Natural killer cell (primary cell): ENCODE measurements at places on chromosomes 12 and 14. TPM values are rescaled to one million over a fixed set of nuclear protein-coding genes. Genes with fewer than 3 reads are reported as not detected.

The CLEC4D gene
- total RNA-seq, result 0.50 TPM

The HNF1A gene
- not detected for total RNA-seq

The GPR162 gene
- 0.68 TPM for total RNA-seq

The CELA1 gene
- total RNA-seq, result not detected

GRCh38 chr14:70808416-70809224 lies 693 bp downstream of the MAP3K9 start:
- DNase-seq, result no peak

GRCh38 chr14:60420050-60420449 lies 65.8 kb downstream of the C14orf39 start:
- DNase-seq, result no peak

- no peak for DNase-seq
Observed at GRCh38 chr12:28711421-28711820, 437.7 kb upstream of the FAR2 start.

DNA sequence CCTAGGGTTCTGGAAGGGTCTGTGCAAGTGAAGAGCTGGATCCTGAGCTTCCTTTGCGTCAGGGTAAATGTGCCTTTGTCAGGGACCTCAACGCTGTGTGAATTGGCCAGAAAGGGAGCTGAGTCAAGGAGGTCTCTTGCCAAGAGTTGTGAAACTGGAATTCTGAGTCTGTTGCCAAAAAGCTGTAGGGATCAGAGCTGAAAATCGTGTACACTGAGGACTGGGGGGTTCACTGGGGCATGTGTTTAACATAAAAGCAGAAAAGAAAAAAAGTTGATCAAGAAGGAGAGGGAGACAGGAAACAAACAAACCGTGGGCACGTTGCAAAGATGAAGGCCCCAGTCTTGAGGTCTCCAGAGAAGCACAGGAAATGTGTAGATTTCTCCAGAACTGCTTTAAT lies 1081.5 kb downstream of the VRK1 start:
- peak; percentile 60 for DNase-seq

GRCh38 chr14:71942904-71943694 lies 10.9 kb downstream of the RGS6 start:
- DNase-seq, result no peak

- no peak for DNase-seq
Observed at GRCh38 chr12:28177905-28178304, 12.4 kb upstream of the CCDC91 start.

DNA sequence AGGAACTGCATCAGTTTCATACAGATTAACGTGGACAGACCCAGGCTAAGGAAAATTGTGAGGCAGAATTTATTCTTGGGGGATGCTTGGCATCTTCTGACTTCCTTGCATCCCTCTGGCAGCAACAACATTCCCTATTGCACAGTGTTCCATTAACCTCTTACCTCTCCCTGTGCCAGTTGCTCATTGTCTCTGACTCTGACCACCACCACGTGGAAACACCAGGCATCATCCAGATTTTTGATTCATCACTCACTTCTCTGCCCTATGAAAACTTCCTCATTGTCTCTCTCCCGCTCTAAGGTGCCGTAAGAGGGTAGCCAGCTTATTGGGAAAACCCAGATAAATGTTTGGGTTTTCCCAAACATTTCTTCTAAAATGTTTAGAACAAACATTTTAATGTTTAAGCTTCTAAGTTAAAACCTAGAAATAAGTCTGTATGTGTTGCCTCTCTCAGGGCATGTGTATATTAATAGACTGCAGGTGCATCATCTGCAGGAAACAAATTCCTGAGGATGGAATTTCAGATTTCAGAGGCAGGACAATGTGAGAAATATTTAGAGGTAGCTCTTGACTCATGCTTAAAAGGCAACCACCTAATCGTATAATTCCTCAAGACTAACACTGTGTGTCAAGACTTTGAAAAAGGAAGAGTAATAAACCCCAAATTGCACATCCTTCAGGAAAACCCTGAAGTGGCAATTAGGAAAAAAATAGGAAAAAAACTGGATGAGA lies 64.5 kb upstream of the SLC35F4 start:
- DNase-seq, result no peak

GRCh38 chr12:64825143-64826021 lies 935 bp downstream of the TBC1D30 start:
- no peak for DNase-seq

- DNase-seq, result no peak
Observed at GRCh38 chr14:32709027-32709426, 229.7 kb upstream of the NPAS3 start.

DNA sequence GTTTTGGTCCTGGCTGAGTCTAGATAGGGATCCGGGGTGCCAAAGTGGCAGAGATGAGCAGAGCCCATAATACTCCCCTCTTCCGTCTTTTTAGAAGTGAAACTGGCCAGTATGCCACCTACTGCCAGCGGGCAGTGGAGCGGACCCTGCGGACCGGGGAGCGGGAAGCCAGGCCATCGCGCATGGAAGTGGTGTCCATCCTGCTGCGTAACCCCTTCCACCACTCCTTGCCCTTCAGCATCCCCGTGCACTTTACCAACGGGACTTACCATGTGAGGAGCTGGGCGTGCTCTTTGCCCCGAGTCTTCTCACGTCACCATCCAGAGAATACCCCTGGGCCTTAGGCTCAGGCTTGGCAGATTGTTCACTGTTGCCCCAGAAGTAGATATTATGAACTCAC lies 21.0 kb downstream of the PIGH start:
- DNase-seq, result no peak

GRCh38 chr14:35336494-35337268 lies 44.5 kb downstream of the PSMA6 start:
- no peak for DNase-seq

DNA sequence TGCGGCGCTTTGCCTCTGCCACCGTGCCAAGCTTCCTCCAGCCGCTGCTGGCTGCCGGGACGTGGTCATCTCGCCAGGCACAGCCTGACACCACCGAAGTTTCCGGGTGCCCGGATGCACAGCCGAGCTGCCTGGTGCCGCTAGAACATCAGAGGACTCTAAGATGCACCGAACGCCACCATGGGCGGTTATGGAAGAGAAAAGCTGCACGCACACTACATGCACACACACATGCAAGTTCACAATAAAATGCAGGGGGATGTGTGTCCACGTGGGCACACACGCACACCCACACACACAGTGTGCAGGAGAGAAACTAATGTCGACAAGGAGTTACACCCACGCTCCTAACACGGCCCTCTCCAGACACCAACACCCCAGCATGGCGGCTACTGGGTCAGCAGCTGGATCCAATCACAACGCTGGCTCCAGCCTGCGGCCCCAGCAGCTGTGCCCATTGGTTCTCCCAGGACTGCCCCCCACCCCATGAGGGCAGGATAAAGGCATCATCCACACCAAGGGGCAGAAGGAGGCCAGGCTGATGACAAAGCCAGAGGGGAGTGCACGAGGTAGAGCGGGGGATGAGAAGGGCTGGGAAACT lies 82.7 kb downstream of the BCL11B start:
- no peak for DNase-seq
